Ovary (tissue), 10 donors: ENCODE measurements at places on chromosomes 11 and 22.

DNA sequence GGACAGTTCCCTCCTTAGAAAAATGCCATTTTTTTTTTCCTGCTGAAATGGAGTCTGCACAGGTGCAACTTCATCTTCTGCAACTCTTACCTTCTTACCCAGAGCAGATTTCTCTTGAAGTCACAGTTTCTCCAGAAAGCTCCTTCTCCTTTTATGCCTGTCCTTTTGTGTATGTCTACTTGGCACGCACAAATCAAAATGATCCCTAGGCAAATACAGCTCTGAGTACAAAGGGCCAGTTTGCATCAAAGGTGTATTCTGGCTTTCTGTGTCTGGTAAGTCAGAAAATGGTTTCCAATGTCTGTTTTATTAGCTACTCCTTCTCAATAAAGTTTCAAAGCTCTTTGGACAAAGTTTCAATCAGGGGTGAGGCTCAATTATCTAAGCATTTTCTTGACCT, 2.5 kb downstream of the CLDN25 start:
- no peak overlapping the region for H3K27ac ChIP-seq
- no peaks in the 10 kb centered on the region for H3K36me3 ChIP-seq
- no peaks in the 10 kb centered on the region for H3K4me1 ChIP-seq
- DNase-seq: no peak

DNA sequence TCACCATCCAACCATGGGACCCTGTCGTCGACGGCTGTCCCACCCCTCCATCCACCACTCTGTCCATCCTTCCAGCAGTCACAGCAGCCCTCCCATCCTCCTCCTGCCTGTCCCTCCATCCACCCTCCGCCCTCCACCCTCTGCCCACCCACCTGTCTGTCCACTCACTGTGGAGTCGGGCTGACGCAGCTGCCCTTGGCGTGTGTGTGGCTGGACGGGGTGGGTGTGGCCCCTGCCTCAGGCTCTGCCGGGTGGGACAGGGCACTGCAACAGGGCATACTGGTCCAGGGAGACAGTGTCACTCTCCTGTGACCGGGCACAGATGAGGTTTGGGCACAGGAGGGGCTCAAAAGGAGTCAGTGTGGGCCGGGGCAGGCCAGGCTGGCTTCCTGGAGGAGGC, 1.9 kb downstream of the PKP3 start:
- no peaks in the 10 kb centered on the region for H3K36me3 ChIP-seq
- no peaks in the 10 kb centered on the region for H3K27me3 ChIP-seq
- H3K27ac ChIP-seq: no peak overlapping the region

DNA sequence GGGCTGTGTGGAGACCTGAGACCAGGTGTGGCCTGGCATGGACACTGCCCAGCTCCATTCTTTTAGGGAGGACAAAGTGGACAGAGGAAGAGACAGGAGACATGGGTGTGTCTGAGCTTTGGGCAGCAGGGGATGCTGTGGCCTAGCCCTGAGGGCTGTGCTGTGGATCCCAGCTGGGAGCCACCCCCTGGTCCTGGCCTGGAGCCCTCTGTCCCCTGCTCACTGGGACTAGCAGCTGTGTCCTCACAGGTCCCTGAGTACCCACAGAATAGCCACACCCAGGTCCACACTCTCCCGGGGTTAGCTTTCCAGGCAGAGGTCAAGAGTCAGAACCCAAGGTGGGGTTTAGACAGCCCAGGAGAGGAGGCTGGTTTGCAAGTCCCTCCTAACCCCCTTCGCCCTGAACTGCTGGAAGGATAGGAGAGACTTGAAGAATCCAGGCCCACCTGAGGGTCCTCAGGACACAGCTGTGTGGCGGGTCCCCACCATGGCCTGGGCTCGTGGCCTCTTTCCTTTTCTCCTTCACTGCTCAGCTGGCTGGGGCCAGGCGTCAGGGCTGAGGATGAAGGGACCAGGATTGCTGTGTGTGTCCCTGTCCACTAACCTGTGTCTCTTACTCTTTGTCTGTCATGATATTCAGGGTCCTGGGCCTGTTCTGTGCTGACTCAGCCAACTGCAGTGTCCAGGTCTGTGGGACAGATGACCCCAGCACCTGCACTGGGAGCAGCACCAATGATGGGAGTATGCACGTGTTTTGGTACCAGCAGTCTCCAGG, 78.5 kb upstream of the VPREB1 start:
- no peaks in the 10 kb centered on the region for H3K4me1 ChIP-seq
- H3K27ac ChIP-seq: no peak overlapping the region
- no peak for DNase-seq
- H3K27me3 ChIP-seq: no peaks in the 10 kb centered on the region
- H3K4me3 ChIP-seq: no peak overlapping the region
- no peaks in the 10 kb centered on the region for H3K36me3 ChIP-seq

- H3K36me3 ChIP-seq: no peaks in the 10 kb centered on the region
- H3K4me1 ChIP-seq: peaks cover 2% of the 10 kb centered on the region
- H3K27me3 ChIP-seq: no peaks in the 10 kb centered on the region
- no peak for DNase-seq
Observed at GRCh38 chr11:111378861-111379601, at the start of gene POU2AF1. POU2AF1 (minus strand) TSS chr11:111379275; CDS start chr11:111379177, 98 bp downstream.

GRCh38 chr11:32852207-32852606, 22.5 kb downstream of the PRRG4 start:
- H3K36me3 ChIP-seq: no peaks in the 10 kb centered on the region
- no peak overlapping the region for H3K4me3 ChIP-seq
- DNase-seq: no peak
- no peak overlapping the region for H3K27ac ChIP-seq
- no peaks in the 10 kb centered on the region for H3K4me1 ChIP-seq

DNA sequence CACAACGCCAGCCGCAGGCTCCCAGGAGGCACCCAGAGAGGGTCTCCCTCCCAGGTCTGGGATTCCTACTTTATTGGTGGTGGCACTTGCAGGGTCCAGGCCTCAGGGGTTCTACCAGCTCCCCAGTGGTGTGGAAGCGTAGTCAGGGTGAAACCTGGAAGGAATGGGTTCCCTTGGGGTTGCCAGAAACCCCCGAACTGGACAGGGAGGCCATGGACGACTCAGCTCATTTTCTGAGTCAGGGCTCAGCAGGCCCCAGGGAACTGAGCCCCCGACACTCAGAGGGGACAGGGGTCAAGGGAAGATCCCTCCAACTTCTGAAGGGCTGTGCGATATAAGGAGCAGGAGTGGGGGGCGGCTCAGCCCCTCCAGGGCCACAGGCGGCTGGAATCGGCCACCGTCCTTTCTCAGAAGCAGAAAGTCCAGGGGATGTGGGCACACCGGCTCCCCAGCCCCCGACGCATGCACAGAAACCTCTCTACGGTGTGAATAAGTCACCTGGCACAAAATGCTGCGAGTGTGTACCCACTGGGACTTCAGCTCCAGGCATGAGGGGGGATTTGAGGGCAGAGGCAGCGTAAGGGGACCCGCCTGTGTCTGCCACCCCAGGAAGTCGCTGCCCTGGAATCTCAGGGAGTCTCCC, 25.1 kb downstream of the MRGPRG start:
- no peak overlapping the region for H3K4me3 ChIP-seq
- no peak overlapping the region for H3K27ac ChIP-seq

GRCh38 chr11:113862435-113862834, 12.9 kb downstream of the USP28 start:
- H3K4me3 ChIP-seq: no peak overlapping the region
- no peaks in the 10 kb centered on the region for H3K36me3 ChIP-seq
- no peak for DNase-seq
- H3K4me1 ChIP-seq: no peaks in the 10 kb centered on the region
- H3K27me3 ChIP-seq: no peaks in the 10 kb centered on the region
- no peak overlapping the region for H3K27ac ChIP-seq

GRCh38 chr11:126423154-126423553, 67.7 kb downstream of the ST3GAL4 start:
- no peak overlapping the region for H3K4me3 ChIP-seq
- H3K36me3 ChIP-seq: no peaks in the 10 kb centered on the region
- H3K27me3 ChIP-seq: no peaks in the 10 kb centered on the region
- DNase-seq: no peak
- peak overlapping the region; percentile 75 for H3K27ac ChIP-seq

- no peak overlapping the region for H3K4me3 ChIP-seq
- H3K27me3 ChIP-seq: no peaks in the 10 kb centered on the region
- no peak overlapping the region for H3K27ac ChIP-seq
- no peak for DNase-seq
- H3K4me1 ChIP-seq: peaks cover 2% of the 10 kb centered on the region
Observed at GRCh38 chr11:120681434-120682331, 170.1 kb downstream of the GRIK4 start.

DNA sequence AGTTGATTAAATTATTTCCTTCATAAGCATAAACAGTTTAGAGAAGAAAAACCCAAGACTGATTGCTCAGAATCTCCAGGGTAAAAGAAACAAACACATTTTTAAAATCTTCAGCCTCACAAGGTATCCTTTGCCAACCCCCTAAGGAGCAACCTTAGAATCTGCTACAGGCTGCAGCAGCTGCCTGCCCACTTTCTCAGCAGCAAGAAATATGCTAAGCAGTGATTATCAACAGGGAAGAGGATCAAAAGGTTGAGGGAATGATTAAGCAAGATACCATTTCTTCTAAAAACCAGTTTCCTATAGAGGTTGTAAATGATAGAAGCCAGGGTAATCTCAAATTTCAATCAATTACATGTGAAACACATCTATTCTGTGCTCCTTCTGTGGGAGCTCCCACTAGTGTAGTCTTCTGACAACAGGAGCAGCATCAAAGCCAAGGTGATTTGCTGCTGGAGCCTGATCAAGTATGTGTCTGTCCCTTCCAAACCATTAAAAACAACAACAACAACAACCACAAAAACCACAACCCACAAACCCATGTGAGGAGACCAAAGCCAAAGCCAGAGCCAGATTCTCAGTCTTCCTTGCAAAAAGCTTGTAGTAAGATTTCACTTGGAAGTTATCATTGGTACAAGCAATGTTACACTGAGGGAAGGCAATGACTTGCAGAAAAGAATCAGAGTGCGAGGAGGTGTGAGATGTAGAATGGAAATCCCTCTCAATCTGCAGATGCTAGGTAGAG, 761.2 kb downstream of the DLG2 start:
- H3K27me3 ChIP-seq: no peaks in the 10 kb centered on the region
- H3K36me3 ChIP-seq: no peaks in the 10 kb centered on the region
- H3K4me1 ChIP-seq: no peaks in the 10 kb centered on the region
- H3K27ac ChIP-seq: no peak overlapping the region
- no peak overlapping the region for H3K4me3 ChIP-seq

DNA sequence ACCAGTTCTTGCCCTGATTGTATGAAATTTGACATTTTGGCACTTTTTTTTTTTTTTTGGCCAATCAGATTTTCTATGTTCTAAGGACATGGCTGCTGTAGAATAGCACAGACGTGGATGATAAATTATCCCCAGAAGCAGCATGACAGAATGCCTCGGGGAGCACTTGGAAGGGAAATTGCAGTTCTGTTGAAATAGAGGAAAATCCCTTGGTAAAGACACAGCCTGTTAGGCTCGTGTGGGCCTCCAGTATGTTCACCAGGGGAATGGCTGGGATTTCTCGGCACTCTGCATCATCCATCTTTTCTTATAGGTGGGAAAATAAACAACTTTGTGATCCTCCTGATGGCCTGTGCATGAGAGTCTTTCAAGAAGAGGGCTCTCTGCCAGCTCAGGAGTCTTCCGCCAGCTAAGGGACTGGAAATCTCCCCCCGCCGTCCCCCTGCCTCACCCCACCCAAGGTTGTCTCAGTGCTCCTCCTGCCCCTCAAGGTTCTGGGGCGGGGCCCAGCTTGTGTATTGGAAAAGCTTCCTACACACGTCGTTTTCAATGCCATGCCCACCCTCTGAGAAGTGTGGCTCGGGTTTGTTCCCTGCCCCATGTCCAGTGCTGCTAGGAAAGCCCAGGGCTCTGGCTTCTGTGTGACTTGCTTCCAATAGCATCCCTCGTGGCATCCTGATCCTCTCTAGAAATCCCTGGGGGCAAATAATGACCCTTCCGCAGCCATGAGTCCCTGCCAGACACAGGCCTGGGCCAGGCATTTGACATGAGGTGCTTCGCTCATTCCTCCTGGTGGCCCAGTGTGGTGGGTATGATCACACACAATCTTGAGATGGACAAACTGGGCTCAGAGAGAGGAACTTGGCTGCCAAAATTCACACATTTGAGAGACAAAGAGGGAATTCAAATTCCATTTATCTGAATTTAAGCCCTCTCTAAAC, 70.6 kb upstream of the ATXN10 start:
- no peak for DNase-seq
- no peak overlapping the region for H3K4me3 ChIP-seq
- no peaks in the 10 kb centered on the region for H3K4me1 ChIP-seq

GRCh38 chr22:45688600-45689080, 17.0 kb downstream of the ATXN10 start:
- no peak overlapping the region for H3K4me3 ChIP-seq
- H3K4me1 ChIP-seq: peaks cover 14% of the 10 kb centered on the region
- H3K36me3 ChIP-seq: no peaks in the 10 kb centered on the region

DNA sequence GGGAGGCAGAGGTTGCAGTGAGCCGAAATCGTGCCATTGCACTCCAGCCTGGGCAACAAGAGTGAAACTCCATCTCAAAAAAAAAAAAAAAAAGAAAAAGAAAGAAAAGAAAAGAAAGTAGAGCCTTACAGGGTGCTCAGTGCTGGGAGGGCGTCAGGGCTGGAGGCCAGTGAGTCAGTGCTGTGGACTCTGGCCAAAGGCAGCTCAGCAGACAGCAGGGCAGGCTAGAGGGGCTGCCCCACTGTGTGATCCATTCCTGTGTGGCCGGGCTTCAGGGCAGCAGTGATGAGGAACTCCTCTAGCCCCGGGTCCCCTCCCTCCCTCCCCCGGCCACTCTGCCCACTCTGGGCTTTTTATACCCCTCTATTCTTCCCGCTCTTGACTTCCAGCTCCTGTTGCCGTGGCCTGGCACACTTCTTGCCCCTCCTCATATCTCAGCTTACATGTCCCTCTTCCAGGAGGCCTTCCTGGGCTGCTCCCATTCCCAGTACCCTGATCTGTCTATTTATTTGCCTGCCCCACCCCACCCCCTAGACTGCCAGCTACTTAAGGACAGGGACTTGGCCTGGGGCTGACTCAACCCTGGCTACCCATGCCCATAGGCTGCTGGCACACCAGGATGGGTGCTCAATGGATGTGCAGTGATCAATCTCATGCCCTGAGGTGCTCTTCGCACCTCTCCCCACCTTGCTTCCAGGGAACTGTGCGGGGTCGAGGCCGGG, 10.1 kb downstream of the SYT12 start:
- no peak overlapping the region for H3K4me3 ChIP-seq
- peak; percentile 54 for DNase-seq
- no peaks in the 10 kb centered on the region for H3K27me3 ChIP-seq

DNA sequence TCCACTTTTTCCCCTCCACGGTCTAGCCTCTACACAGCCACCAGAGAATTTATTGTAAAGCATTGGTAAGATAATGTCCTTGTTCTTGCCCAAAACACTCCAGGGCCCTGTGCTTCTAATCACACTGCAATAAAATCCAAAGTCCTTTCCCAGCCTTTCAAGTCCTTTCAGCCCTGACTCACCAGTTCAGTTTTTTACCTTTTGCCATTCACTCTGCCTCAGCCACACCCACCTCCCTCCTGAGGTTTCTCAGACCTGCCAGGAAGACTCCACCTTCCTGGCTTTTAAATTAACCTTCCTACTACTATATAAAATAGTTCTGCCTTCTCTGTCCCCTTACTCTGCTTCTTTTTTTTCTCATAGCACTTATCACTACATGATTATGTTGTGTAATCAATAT, 91.0 kb upstream of the ARHGAP32 start:
- no peaks in the 10 kb centered on the region for H3K36me3 ChIP-seq
- H3K27me3 ChIP-seq: no peaks in the 10 kb centered on the region
- no peak overlapping the region for H3K27ac ChIP-seq

GRCh38 chr11:115984228-115984627, 480.0 kb upstream of the CADM1 start:
- no peaks in the 10 kb centered on the region for H3K36me3 ChIP-seq
- DNase-seq: no peak
- no peak overlapping the region for H3K4me3 ChIP-seq
- no peaks in the 10 kb centered on the region for H3K4me1 ChIP-seq
- H3K27me3 ChIP-seq: no peaks in the 10 kb centered on the region
- no peak overlapping the region for H3K27ac ChIP-seq
